ENCODE measurements at places on chromosomes 12 and 14.

DNA sequence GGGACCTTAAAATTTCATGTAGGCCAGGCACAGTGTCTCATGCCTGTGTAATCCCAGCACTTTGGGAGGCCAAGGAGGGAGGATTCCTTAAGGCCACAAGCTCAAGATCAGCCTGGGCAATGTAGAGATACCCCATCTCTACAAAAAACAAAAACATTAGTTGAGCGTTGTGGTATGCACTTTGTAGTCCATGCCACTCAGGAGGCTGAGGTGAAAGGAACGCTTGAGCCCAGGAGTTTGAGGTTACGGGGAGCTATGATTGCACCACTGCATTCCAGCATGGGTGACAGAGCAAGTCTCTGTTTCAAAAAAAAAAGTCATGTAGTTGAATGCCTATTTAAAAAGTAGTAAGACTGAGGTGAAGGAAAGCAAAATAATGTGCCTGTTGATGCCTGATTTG lies 83.5 kb downstream of the TTC6 start:
- no peak for DNase-seq

GRCh38 chr12:12610711-12611110 lies 965 bp upstream of the CREBL2 start:
- DNase-seq = no peak

GRCh38 chr14:77926942-77927341 lies 127.0 kb downstream of the ADCK1 start:
- DNase-seq = no peak

DNA sequence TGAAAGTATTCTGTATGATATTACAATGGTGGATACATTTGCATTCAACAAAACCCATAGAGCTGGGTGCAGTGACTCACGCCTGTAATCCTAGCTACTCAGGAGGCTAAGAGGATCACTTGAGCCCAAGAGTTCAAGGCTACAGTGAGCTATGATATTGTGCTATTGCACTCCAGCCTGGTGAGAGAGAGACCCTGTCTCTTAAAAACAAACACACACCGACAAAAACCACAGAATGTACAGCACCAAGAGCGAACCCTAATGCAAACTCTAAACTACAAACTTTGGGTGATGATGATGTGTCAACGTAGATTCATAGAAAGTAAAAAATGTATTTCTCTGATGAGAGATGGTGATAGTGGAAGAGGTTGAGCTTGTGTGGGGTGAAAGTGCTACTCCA lies 8.6 kb downstream of the CAPRIN2 start:
- no peak for DNase-seq

- DNase-seq = no peak
Observed at GRCh38 chr14:44287858-44288257, 219.2 kb downstream of the FSCB start.

DNA sequence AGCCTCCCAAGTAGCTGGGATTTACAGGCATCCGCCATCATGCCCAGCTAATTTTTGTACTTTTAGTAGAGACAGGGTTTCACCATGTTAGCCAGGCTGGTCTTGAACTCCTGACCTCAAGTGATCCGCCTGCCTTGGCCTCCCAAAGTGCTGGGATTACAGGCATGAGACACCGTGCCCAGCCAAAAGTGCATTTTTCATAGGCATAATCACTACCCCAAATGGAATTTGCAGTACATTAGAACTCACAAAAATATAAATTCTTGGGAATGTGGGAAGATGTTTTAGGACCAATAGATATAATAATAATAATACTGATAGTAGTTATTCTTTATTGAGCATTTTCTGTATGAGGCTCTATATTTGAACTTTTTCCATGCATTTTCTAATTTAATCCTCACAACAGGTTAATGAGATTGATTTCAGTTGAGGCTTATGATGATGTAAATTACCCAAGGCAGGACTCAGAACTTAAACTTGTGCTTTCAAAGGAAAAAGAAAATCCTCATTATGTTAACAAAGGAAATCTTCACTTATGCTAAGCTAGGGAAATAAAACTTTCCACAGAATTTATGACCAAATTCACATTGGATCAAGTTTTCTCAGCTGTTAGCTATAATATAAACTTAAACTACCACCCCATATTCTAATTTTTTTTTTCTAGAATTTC lies 121.6 kb downstream of the SRGAP1 start:
- DNase-seq = no peak

DNA sequence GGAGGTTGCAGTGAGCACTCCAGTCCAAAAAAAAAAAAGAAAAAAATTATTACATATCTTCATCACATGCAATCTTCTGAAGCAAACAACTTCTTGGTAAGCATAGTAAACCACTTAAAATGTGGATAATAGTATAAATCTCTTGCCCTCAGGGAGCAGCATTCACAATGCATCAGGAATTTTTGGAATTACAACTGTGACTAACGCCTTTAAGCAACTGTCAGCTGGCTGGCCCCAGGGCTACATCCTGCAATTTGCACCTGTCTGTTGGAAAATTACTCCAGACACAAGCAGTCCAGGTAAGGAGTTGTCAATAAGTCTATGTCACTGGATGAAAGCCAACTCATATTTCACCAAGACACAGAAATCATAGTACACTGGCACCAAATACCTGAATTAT lies 5.5 kb upstream of the SLC7A7 start:
- no peak for DNase-seq

All from substantia nigra (tissue), 51 donors.